ENCODE measurements at places on chromosomes 16 and 17.

DNA sequence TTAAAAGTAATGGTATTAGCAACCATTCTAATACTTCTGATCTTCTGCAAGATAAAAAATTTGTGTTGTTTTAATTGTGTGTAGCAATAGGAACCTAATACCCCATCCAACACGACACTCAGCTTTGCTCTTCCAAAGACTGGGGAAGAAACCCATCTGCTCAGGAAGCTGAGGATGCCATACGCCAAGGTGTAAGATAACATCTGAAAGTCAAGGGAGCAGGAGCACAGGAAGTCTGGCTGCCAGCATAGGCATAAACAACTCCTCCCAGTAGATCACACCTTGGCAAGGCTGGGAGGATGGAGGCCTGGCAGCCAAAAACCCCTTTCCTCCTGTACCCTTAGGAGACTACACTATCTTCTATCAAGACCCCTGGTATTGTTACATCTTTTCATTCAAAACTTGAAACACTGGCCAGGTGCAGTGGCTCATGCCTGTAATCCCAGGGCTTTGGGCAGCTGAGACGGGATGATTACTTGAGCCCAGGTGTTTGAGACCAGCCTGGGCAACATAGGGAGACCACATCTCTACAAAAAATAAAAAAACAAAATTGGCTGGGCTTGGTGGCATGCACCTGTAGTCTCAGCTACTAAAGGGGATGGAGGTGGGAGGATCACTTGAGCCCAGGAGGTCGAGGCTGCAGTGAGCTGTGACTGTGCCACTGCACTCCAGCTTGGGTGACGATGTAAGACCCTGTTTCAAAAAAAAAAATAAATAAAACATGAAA lies 5.7 kb upstream of the SPHK1 start:
- no peak for DNase-seq

GRCh38 chr16:66376577-66377305 lies 10.2 kb downstream of the CDH5 start:
- no peak for DNase-seq

- no peak for DNase-seq
These were observed 52.5 kb upstream of the ERN1 start for GRCh38 chr17:64182325-64183012.

GRCh38 chr16:15900901-15901500 lies 12.6 kb upstream of the CEP20 start:
- no peak for DNase-seq

DNA sequence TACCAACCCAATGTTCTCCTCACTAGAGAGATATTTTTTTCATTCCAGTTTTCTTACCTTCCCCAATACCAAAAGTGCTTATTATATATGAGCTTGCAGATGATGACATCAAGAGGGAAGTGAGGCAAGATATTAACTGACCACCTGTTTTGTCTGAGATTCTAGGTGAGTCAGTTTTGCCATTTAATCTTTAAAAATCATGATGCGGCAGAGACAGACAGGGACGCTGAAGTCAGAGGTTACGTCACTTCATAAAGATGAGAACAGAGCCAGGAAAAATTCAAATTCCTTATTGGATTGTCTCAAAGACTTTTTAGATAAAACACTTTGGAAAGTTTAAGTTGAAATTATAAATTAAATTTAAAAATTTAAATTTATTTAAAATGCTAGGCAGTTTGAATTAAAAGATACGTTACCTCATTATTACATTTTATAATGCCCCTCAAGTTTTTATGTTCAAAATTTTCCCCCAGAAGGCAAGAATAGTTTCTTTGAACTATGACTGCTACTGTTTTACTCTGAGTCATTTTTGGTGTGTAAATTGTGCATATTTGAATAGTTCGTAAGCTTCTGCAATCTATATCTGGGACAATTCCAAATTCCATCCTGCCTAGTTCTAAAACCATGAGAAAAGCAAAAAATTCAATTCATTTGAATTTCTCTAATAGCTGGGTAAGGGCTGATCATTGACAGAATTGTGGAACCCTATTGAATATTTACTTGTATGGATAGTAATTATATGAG lies 839.6 kb upstream of the GOT2 start:
- no peak for DNase-seq

DNA sequence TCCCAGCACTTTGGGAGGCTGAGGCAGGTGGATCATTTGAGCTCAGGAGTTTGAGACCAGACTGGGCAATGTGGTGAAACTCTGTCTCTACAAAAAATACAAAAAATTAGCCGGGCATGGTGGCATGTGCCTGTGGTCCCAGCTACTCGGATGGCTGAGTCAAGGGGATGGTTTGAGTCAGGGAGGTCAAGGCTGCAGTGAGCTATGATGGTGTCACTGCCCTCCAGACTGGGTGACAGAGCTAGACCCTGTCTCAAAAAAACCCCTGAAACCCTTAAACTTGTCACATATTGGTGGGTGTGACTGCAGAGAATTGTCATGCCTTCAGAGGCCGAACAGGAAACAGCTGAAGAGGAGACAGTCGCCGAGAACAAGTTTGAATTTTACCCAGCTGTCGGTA lies 13.4 kb downstream of the RPTOR start:
- peak; percentile 2 for DNase-seq

DNA sequence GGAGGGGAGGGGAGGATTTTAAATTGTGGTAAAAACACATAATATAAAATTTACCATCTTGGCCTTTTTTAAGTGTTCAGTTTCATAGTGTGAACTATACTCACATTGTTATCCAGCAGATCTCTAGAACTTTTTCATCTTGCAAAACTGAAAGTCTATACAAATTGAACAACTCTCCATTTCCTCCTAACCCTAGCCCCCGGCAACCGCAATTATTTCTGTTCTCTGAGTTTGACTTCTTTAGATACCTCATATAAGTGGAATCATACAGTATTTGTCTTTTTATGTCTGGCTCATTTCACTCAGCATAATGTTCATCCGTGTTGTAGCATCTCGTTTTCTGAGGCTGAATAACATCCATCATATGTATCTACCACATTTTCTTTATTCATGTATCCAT lies 30.0 kb upstream of the MRTFB start:
- no peak for DNase-seq

- DNase-seq = no peak
These were observed 113.7 kb upstream of the RBFOX1 start for GRCh38 chr16:7218936-7219335.

DNA sequence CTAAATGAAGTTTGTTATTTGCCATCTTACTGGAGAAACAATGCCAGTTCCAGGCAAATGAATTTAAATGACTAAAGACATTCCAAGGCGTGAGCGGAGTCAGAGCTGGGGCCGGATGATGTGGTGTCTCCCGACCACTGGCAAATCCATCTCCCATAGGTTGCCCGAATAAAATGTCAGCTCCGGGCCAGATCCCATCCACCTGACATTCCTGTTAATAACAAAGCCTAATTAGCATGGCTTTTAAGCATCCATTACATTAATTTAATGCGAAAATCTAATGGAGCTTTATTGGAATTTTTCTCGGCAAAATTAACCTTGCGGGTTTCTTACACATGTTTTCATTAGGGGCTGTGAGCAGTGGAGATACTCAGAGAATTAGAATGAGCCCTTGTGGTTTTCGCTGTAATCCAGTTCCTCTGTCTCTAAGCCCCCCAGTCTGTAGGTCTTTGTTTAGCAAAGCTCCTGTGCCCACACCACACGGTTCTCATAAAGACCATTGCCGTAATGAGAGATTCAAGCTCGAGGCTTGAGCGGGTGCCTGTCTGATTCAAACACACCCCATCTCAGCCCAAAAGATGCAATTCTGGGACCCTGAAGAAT lies 123.3 kb downstream of the CCT6B start:
- DNase-seq = no peak

DNA sequence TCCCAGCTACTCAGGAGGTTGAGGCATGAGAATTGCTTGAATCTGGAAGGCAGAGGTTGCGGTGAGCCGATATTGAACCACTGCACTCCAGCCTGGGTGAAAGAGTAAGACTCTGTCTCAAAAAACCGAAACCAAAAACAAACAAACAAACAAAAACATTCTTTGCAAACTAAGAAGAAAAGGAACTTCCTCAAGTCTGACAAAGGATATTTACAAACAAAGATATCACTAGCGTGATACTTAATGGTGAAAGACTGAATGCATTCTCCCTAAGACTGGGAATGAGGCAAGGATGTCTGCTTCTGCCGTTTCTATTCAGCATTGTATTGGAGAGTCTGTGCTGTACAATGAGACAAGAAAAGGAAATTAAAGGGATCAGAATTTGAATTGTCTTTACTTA lies 10.5 kb upstream of the MPO start:
- DNase-seq = no peak

DNA sequence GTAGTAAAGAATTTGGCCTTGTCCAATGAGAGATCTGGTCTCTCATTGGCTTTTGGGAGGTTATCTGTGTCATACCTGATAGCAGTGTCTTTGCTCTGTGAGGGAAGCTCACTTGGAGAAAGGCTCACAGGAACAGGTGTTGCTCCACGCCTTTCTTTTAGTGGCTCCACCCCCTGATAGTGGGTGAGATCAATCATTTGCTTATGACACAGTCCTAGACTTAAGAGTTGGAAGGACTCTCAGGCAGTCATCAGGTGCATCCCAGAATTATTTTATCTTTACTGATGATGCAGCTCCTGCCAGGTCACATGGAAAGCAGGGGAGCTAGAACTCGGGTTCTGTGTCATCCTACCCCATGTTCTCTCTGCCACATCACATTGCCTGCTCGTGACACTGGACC lies 59.3 kb downstream of the CENPV start:
- DNase-seq = no peak

- DNase-seq = no peak
These were observed 206.1 kb downstream of the CDH13 start for GRCh38 chr16:82832821-82833220.

- no peak for DNase-seq
These were observed 75.7 kb downstream of the SPAG9 start for GRCh38 chr17:51044976-51045375.

GRCh38 chr16:48008011-48008525 lies 147.7 kb downstream of the ABCC12 start:
- no peak for DNase-seq

DNA sequence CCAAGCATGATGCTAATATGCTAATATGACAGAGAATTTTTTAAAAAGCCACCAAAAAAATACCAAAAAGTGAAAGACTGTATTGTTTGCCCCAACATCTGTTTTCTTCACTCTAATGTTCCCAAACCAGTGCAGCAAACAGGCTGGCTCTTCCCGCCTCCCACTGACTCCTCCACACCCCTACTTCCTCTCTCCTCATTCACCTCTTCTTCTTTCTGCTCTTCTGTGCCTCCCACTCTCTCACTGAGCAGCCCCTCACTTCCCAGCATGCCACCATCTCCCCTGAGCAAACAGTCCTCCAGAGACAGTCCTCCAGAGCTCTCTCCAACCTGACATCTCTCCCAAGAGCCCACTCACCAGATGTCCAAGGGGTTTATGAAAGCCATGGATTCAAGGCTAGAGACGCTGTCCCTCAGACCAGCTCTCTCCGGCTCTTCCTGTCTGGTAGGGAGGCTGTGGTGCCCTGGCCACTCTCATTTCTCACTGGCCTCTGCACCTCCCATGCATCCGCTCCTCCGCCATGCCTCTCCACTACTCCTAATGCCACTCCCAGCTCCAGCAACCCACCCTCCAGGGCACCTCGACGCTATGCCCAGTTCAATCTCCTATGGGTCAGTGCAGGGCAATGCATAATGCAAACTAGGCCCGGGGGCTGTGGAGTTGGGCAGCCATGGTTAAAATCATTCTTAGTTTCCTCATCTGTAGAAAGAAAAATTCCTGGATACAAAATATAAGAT lies 52.9 kb downstream of the ANKRD11 start:
- DNase-seq = no peak

- no peak for DNase-seq
These were observed 6.8 kb downstream of the LDHD start for GRCh38 chr16:75109732-75110243.

DNA sequence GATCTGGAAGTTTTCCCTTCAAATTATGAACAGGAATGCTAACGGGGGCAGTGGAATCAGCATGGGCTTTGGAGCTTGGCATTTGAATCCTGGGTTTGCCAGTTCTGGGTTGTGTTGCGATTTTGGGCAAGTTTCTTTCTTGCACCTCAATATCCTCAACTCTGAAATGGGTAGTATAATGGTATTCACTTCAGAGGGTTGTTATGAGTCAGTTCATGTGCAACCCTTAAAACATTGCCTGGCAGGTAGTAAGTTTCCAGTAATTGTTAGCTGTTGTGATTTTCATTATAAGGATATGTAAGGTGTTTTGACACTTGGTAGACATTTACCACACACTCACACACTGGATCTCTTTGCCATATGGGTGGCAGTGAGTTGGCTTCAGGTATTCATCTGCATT lies 33.4 kb downstream of the SNX29 start:
- DNase-seq = no peak

DNA sequence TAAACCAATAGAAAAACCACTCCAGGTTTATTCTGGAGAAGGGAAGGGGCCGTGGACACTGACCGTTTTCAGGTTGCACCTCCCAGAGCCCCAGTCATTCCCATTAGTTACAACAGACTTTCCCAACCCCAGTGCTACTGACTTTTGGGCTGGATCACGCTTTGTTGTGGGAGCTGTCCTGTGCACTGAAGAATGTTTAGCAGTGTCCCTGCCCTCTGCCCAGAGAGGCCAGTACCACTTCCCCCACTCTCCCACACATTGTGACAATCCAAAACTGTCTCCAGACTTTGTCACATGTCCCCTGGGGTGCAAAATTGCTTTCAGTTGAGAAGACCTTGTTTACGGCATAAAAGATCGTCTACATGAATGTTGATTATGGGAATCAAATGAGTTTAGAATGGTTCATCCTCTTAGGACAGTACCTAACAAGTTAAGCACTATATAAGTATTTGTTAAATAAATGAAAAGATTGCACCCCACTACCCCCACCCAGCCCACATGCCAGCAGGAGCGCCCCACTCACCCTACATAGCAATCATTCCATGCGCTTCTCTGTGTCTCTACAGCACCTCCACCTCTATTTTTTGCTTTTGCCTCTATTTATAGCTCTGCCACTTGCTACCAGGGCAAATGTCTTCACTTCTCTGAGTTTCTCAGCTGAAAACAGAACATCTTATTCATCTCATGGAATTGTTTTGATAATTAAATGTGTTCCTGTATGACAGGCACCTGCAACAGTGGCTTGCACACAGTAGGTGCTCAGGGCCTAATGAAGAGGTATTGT lies 104.9 kb downstream of the AXIN2 start:
- no peak for DNase-seq

DNA sequence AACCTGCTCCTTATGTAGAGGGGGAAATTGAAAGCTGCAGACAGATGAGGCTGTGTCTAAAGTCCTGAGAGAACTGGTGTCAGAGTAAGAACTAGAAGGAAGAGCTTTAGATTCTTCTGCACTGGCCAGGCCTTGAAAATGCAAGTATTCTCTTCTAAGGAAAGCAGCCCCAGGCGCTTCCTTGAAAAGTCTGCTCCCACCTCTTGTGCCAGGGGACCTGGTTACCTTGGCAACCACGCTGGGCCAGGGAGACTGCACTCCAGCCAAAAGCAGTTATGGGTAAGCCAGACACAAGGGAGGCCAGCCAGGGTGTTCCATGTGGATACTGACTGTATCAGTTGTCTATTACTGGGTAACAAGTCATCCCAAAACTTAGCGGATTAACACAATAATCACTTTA lies 228.6 kb upstream of the SDK2 start:
- no peak for DNase-seq

DNA sequence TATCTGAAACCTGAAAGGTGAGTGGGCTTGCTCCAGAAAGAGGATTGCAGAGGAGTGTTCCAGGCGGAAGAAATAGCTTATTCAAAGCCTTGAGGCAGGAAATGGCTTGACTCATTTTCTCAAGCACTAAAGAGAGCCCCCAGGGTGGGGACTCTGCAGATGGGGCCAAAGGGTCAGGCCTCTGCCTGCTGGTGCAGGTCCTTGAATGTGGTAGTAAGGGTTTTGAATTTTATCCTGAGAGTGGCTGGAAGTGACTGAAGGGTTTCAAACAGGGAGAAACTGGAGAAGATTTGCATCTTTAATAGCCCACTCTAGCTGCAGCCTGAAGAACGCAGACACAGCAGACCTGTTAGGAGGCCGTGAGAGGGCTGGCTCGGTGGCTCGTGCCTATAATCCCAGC lies 144.4 kb downstream of the CCT6B start:
- DNase-seq = no peak
